Activated CD4-positive, CD25-positive, alpha-beta regulatory T cell treated with anti-CD3 and anti-CD28 coated beads, Interleukin-2, amount 50 U/mL, for 16 hours (primary cell): ENCODE measurements at places on chromosomes 13 and 19.
A peak's percentile ranks its signal among the peaks of the same experiment; 100 is the strongest.

DNA sequence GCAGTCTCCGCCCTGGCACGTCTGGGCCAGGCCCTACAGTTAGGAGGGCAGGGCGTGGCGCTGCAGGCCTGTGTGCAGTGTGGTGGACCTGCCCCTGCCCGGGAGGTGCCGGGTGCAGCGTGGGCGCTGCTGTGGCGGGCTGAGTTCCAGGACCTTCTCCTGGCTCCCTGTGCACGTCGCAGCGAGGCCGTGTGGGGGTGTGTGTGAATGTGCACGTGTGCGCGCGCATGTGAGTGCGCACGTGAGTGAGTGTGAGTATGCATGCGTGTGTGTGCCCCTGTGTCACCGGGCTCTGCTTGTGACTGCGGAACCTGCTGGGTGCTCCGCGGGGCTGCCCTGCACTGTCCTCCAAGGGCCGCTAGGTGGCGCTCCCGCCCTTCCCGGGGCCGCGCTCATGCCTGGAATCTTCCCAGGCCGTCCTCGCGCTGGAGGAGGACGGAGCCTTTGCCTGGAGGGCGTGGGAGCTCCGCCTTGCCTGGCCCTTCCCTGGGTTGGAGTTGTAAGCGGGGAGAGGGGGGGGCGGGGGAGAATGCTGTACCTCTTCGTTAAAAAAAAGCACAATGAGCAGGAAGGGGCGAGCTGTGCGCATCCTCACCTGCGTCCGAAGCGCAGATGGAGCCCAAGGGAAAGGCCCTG, 79.3 kb downstream of the KDM4B start:
- peak; percentile 26 for DNase-seq

- no peak for DNase-seq
Observed at GRCh38 chr13:35832551-35832950, 298.6 kb downstream of the DCLK1 start.

DNA sequence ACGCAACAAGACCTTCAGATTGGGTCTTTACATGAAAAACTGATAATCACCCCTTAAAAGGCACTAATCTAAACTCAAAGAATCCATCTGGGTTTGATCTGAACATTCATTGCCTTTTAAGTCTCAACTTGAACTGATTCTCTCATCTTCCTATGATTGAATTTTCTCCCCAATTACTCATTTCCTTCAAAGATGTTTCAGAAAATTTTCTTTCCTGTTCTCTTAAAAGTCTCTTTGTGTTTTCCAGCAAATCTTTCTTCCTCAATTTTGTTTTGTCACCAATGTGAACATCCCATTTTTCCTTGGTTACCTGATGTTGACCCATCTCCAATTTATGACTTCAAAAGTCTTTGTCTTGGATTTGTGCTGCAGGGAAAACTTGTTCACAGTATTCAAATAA, 234.3 kb downstream of the DACH1 start:
- no peak for DNase-seq

GRCh38 chr13:26132756-26133155, 80.9 kb upstream of the SHISA2 start:
- DNase-seq: no peak

- DNase-seq: peak; percentile 31
Observed at GRCh38 chr19:38736413-38737280, 7.6 kb downstream of the CAPN12 start.

- no peak for DNase-seq
Observed at GRCh38 chr19:47514151-47514868, 553 bp downstream of the NAPA start.

DNA sequence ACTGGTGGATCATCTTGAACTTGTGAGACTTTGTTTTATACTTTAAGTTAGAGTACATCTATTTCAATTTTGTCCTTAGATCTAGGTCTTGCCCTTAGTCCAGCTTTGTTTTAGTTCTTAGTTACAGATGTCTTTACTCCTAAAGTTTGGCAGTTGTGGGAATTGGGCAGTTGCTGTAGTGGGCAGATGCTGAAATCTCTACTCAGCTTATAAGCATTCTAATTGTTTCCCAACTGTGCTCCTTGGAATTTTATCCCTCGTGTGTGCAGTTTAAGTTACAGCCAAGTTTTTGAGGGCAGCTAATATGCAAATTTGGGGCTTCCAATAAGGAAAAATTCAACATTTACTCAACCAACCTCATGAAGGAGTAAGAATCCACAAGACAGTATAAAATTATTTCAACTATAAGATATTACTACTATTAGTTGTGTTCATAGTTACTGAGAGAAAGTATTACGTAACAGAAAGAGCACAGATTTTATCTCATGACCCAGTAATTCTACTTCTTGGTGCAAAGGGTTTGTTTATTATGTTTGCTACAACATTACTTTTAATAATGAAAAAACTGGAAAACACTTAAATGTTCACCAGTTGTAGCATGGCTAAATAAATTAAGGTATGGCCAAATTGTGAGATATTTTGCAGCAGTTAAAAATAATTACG, 32.9 kb downstream of the CCDC122 start:
- no peak for DNase-seq

DNA sequence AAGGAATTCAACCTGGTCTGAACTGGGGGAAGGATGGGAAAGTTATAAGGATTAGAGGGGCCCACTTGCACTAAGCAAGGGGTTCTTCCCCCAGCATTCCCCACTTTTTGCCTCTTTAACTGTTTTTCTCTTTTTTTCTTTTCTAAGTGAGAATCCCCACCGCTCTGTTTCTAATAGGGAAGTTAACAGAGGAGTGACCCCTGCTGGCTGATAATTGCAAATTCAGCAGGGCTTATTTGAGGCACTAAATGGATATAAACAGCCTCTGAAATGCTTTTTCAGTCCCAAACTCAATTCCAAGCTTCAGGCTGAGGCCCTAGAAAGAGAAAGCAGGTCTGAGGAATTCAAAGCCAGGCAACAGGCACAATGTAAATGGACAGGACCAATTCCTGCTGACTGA, 38.2 kb upstream of the CEACAM21 start:
- no peak for DNase-seq

- no peak for DNase-seq
Observed at GRCh38 chr19:15128162-15128770, 21.1 kb downstream of the SYDE1 start.

DNA sequence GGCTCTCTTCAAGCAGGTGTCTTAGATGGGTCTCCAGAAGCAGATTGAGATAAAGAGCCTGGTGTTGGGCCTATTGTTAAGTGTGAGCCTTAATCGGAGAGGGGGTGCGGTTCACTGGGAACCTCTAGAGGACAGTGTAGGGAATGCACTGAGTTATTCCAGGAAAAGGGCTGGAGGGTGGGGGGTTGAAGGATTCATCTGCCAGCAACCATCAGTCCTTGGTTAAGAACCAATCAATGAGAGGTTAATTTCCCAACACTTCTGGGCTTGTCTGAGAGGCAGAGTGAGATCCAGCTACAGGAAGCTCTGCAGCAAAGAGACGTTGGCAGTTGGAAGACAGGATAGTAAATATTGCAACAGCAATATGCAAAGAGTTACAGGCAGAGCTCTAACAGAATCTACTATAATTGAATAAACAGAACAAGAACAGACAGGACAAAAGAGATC, 28.7 kb downstream of the CYP4F2 start:
- no peak for DNase-seq

- DNase-seq: no peak
Observed at GRCh38 chr19:33298146-33298911, 4.0 kb downstream of the CEBPA start.

DNA sequence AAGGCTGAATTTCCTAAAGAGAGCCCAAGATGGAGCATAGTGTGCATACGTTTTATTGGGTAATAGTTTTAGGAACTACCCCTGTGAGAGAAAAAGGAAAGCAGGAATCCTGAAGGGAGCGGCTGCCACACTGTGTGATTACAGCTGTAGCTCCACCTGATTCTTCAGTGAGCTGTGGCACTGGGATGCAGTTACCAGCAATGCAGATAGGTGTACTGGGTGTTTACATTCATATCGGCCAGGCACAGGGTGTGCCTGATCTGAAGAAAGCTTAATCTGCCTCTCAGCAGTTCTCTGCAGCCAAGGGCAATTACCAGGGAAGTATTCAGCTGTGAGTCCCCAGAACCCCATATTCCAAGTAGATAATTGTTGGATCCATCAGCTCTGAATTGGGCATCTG, 1541.8 kb downstream of the EFNB2 start:
- no peak for DNase-seq

- no peak for DNase-seq
Observed at GRCh38 chr13:37460166-37460565, 138.4 kb downstream of the POSTN start.

GRCh38 chr13:36143738-36144137, 12.6 kb upstream of the DCLK1 start:
- DNase-seq: no peak

- DNase-seq: peak; percentile 87
Observed at GRCh38 chr19:23395041-23395721, at the start of gene ZNF91. Gene ZNF91 (minus strand): TSS chr19:23395471. CDS start chr19:23395354, 117 bp downstream.
